CD8-positive, alpha-beta T cell (primary cell): ENCODE measurements at places on chromosomes 11 and 22.

- no peak for DNase-seq
Observed at GRCh38 chr11:117565709-117566108, 231.3 kb downstream of the DSCAML1 start.

DNA sequence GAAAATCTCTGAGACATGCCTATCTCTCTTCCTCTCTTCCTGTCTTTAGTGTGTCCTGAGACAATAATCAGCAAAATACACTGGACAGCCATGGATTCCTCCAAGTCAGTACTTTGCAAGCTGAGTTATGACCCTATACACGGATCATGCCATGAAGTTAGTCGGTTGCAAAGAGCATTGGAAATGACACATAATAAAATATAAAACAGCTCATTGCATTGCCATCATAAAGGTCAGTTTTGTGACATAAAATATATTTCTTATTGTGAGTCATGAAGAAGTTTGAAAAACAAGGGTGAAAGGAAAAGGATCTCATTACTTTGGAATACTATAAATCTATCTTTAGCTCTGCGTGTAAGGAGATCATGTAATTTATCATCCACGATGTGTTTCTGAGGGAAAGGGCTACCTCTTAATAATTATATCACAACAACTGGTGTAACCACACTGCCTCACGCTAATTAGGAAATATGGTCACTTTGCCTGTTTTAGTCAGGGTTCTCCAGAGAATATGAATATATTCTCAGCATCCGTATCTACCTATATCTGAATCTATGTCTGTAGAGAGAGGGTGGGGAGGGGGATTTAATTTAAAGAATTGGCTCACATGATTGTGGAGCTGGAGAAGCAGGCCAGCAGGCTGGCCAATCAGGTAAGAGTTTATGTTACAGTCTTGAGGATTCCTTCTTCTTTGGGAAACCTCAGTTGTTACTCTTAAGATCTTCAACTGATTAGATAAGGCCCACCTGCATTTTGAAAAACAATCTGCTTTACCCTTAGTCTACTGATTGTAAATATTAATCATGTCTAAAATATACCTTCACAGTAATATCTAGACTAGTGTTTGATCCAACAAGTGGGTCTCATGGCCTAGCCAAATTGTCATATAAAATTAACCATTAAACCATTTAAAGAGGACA lies 198.8 kb downstream of the FAT3 start:
- DNase-seq = no peak

DNA sequence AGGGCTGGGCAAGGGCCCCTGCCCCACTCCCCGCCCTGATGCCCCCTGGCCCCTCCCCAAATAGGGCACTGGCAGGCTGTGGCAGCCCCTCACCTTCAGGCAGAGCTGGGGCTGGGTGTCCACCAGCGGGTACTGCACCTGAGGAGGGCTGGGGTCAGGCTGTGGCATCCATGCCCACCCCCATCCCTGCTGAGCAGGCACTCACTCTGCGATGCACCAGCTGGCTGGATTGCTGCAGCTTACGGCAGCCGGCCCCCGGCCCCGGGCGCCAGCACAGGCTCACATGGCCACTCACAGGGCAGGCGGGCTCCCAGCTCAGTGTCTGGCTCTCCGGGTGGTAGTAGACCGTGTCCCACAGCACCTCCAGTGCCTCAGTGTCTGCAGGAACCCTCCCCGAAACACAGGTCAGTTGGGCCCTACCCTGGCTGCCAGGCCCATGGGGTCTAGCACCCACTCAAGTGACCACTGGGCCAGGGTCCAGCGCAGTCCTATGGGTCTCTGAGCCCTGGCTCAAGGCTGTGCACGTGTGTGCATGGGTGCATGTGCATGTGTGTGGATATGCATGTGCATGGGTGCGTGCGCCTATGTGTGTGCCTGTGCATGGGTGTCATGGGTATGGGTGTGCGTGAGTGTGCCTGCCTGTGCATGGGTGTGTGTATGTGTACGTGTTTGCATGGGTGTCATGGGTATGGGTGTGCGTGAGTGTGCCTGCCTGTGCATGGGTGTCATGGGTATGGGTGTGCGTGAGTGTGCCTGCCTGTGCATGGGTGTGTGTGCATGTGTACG lies 14.4 kb downstream of the IL17REL start:
- DNase-seq = no peak

DNA sequence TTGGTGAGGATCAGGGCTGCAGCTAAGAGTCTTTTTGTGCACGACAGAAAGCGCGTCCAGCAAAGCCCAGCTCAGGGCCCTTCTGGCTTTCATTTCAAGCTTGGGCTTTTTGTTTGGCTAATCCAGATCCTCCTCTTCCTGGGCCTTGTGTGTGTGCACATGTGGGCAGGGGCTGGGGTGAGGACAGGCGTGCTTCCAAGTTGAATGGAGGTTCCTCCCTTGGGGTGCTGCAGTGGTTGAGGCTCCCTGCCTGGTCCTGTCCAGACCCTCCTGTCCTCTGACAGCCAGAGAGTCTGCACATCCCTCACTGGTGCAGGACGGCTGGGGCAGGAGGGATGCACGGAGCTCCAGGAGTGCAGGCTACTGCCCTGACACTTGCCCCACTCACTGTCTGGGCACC lies 62.0 kb upstream of the NECTIN1 start:
- no peak for DNase-seq

GRCh38 chr11:2507945-2508749 lies 63.3 kb downstream of the KCNQ1 start:
- DNase-seq = no peak

DNA sequence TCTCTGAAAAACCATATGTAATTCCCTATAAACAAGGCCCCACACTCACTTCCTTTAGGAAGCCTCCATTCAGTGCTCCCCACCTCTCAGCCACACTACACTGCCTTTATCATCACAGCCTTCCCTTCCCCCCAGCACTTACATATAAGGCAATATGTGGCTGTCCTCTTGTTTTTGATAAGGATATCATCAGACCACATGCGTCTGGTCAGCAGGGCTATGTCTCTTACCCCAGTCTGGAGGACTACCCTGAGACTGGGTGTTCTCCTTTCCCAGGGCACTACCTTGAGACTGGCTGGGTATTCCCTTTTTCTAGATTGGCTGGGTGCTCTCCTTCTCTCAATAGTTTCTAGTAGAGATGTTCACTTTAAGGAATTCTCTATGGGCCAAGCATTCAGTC lies 7.8 kb downstream of the KCNE3 start:
- DNase-seq = no peak

GRCh38 chr11:73147771-73148681 lies 5.9 kb upstream of the FCHSD2 start:
- DNase-seq = no peak

DNA sequence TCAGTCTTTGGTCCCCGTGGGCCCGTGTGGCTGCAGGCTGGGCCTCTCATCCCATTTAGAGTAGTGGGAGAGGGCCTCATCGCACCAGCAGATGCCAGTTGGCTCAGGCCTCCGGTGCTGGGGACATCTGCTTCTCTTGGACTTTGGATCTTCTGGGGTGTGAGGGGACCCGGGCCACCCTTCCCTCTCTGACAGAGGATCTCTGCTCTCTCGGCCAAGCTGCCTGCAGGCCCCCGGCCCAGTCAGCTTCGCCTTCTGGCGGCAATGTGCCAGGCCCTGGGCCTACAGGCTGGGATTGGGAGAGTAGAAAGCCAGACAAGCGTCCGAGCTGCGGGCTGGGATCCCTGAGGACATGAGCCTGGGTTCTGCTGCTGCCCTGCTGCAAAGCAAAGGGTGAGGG lies 15.0 kb upstream of the FGF3 start:
- no peak for DNase-seq

DNA sequence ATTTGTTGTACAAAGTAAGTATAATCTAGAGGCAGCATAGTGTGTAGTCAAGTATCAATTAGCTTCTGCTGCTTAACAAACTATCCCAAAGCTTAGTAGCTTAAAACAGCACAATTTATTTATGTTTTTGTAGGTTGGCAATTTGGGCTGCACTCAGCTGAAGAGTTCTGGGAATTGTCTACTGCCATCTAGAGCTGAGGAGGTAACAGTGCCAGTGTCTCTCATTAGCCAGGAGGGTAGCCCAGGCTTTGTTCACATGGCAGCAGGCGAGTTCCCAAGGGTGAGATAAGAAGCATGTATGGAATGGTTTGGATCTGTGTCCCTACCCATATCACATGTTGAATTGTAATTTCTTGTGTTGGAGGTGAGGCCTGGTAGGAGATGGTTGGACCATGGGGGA lies 45.8 kb upstream of the SLN start:
- no peak for DNase-seq

GRCh38 chr11:131584785-131585592 lies 214.6 kb downstream of the NTM start:
- no peak for DNase-seq

DNA sequence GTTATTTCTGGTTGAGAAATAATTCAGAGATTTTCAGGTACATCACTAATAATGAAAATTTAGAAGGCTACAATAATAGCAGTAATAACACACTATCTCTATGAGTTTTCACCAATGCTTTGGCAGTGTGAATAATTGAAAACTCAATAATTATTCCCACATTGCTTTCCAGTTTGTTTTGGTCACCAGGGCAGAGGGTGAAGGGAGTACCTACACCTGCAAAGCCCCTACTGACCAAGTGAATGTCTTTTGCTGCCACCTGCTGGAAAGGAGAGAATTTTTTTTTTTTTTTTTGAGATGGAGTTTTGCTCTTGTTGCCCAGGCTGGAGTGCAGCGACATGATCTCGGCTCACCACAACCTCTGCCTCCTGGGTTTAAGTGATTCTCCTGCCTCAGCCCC lies 3.2 kb downstream of the NELL1 start:
- no peak for DNase-seq

DNA sequence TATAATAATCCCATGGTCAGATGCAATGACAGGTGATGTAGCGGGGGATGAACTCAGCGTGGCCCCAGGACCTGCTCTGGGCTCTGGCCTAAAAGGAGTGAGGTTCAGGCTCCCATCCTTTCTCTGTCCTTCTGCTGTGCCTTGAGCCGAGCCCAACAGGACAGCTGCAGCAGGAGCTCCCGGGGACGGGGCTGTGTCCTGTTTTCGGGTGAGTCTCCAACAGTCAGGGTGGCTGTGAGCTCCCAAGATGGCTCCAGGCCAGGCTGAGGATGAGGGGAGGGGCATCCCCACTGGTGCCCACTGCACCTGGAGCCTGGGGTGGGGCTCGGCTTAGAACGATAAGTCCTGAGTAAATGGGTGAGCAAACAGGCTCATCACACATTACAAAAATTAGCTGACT lies 1385.0 kb downstream of the BRD1 start:
- no peak for DNase-seq

- no peak for DNase-seq
Observed at GRCh38 chr11:33656768-33657167, 43.9 kb downstream of the C11orf91 start.

DNA sequence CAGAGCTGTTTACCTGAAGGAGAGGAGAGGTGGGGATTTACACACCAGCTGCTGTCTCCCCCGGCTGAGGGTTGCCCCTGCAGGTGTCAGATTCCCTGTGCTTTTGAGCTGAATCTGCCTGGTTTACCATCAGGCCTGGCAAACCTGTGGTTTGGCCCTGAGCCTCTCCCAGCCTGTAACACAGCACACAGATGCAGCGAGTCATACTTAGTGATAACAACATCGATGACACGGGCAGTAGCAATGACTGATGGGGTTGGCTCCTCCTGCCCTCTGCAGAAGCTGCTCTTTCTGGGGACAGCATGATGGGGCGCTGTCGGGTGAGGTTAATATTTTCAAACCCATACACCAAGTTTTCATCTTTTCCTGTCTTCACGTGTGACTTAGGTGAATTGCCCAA lies 380.0 kb upstream of the B3GAT1 start:
- no peak for DNase-seq

- no peak for DNase-seq
Observed at GRCh38 chr11:2310073-2310785, 8.4 kb downstream of the TSPAN32 start.

- peak; percentile 15 for DNase-seq
Observed at GRCh38 chr11:121112498-121113455, 11.7 kb downstream of the TECTA start.

DNA sequence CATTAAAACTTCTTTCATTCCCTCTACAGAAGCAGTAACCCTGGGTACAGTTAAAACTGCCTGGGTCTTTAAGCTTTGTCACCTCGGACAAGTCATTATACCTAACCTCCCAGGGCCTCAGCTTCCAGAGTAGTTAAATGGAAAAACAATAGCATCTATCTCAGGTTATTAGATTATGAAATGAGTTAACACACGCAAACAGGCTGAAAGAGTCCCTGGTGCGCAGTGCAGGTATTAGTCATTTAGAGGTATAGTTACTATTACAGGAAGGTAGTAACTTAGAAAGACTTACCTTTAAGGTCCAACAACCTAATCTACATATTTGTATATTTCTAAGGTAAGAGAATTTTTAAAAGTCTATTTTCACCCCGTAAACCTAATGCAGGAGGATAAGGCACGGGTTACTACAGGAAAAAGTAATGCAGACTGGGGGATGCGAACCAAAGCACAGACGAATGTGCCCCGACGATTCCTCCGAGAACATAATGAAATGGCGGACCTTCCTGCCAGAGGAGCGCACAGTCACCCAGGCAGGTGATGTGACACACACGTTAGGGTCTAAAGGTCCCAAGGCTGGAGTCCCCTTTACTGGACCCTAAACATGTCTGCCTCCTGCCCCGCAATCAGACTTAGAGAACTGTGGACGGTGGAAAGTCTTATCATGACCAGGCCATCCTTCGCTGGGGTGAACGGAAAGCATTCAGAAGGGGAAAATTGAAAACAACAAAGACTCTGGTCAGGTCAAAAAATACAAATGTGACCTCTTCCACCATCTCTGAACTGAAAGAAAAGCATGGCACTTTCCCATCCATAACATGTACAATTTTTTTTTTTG lies 1.3 kb downstream of the NAP1L4 start:
- peak; percentile 40 for DNase-seq

DNA sequence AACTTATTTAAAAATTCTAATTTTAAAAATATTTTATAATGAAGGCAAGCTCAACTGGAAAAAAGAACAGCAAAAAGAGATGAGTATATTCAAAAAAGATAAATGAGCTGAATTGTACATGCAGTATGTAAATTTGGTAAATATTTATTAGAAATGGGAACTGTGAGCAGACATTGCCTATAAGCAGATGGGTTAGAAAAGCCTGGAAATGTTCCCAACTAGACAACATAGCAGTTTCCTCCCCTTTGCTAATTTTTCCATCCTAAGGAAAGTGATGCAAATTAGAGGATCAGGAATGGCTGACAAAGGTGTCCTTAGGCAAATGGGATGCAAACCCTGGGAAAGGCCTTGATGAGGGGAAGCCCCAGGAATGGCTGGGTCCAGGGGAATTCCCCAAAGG lies 37.2 kb downstream of the TP53I11 start:
- no peak for DNase-seq

GRCh38 chr11:130947481-130947880 lies 31.2 kb upstream of the SNX19 start:
- no peak for DNase-seq

DNA sequence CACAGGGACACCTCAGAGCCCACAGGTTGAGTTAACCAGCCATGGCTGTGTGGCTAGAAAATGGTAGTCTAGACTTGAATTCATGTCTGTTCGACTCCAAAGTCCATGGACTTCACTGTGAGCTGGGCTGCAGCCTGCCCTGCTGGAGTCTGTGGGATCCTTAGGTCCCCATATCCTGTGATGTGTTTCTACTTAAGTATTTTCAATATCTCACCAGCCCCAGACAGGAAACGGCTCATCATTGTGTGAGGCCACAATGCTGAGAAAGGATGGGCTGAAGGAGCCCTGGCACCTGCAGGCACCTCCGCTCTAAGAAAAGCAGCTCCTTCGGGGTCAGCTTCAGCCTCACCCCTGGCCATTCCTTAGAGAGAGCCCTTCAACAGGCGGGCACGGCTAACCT lies 93.1 kb downstream of the NAT10 start:
- DNase-seq = peak; percentile 41

- no peak for DNase-seq
Observed at GRCh38 chr11:119249671-119250010, 43.5 kb downstream of the CBL start.
